ENCODE measurements at places on chromosomes 1 and 21.

DNA sequence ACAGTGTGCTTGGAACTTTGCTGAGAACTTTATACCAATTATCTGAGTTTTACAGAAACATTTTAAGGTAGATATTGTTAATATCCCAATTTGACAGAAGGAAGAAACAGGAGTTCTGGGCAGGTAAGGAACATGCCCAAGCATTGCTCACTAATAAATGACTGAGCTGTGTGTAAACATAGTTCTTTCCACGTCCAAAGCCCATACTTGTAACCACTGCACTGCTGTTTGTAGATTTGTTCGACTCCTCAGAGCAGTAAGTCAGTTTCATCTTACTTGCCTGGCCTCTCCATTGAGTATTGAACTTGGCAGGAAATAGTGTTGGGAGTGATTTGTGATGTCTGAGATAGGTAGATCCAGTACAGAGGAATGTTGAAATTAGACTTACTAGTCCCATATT, 335.1 kb downstream of the KIF26B start:
- no peak for DNase-seq

DNA sequence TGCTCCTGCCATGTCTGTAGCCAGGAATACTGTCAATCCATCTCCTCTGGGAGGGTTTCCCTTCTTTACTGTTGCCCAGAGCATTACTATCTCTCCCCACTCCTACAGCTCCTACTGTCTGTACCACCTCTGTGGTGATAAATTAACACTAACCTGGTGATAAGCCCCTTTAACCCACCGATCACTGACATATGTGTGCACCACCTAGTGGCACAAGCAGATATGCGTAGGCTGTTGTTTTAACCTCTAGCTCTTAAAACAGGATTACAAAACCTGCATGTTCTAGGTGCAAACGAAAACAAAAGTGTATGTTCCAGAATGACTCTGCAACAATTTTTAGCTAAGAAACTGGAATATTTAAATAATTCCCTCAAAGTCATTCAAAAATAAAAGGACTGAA, 93.9 kb upstream of the BEND5 start:
- DNase-seq, result no peak

DNA sequence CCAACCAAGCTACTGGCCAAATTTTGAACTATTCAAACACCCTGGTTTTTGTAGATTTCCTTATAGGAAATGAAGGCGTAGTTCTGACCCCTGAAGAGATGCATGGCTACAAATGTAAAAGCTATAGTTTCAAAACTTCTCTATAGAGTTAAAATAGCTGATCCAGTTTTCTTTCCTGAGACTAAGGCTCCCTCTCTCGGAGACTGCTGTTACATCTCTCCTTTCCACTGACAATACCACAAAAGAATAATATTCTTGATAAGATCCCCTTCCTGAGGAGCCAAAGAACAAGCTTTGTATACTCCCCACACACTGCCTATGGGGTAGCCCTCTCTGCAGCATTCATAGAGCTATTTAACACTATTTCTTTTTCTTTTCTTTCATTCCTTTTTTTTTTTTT, 6.7 kb upstream of the CFAP126 start:
- DNase-seq, result no peak

DNA sequence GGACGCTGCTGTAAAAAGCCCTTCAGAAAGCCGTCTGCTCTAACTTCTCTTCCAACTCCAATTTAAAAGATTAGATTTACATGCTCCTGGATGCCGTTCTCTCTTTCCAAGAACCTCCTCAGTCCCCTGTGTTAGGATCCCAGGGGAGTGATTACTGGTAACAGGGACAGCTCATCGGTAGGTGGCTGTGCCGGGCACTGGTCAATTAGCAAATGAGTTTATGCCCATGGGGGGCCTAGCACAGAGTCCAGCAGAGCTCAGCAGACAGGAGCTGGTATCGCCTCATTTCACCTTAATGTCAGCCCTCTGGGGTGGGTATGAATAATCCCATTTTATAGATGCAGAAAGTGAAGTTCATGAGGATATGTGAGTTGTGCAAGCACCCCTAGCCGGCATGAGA, 191.9 kb downstream of the GRIK3 start:
- DNase-seq, result no peak

- DNase-seq, result no peak
Observed at GRCh38 chr1:22363403-22364325, 88.0 kb upstream of the ZBTB40 start.

GRCh38 chr1:5509664-5510452, 482.4 kb downstream of the NPHP4 start:
- peak; percentile 1 for DNase-seq

GRCh38 chr1:3653286-3653618, 936 bp downstream of the TP73 start:
- no peak for DNase-seq

GRCh38 chr1:31575369-31576140, 760 bp upstream of the TINAGL1 start:
- no peak for DNase-seq

GRCh38 chr1:3372317-3372716, 82.1 kb upstream of the ARHGEF16 start:
- DNase-seq, result no peak

- no peak for DNase-seq
Observed at GRCh38 chr1:25644962-25645361, 28.4 kb downstream of the MAN1C1 start.

DNA sequence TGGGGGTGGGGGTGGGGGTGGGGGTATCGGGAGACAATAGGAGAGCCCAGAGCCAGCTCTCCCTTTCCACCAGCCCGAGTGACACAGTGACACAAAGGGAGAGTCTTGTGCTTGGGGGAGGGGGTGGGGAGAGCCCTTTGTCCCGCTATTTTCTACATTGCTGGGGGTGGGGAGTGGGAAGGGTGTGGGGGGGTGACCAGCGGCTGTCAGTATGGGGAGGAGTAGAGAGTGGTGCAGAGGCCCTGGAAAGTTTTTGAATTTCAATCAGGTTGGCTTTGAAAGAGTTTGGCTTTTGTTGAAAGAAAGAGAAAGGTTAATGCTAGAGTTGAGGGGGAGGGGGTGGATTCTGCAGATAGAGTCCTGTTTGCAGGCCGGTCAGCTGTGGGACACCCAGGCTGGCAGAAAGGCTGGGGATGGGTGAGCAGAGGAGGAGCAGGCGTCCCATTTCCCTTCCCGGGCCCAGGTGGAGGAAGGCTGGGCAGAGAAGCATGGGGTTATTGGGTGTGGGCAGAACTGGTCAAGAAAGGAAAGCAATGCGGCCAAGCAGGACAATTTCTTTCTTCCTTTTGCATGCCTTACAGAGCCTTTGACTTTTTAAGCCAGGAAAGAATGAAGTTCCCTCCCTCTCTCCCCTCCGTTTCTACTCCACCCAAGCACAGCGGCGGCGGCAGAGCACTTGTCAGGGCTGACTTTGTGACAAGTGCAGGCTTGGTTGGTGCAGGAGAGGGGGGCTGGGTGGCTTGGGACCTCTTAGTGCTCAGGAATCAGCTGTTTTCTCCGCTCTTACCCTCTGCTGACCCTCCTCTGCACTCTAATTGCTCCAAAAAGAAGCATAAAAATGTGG, 96.2 kb downstream of the RNF220 start:
- DNase-seq, result no peak

DNA sequence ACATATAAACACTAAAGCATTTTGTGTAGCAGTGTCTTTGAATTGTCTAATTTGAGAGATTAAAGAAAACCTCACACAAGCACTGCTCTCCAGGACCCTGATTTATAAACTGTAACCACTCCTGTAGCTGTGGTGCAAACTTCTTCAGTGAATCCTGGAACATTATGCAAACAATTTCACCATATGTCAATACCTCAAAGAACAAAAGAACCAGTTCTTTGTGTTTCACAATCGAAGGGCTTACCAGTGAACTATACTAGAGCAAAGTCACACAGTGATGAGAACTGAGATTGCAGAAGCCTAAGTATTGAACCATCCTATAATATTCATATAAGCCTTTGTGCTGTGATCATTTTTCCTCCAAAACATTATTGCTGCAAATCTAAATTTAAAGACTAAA, 21.5 kb downstream of the DPH5 start:
- DNase-seq, result peak; percentile 20

GRCh38 chr1:194870860-194871259, 1684.4 kb upstream of the B3GALT2 start:
- DNase-seq, result no peak

DNA sequence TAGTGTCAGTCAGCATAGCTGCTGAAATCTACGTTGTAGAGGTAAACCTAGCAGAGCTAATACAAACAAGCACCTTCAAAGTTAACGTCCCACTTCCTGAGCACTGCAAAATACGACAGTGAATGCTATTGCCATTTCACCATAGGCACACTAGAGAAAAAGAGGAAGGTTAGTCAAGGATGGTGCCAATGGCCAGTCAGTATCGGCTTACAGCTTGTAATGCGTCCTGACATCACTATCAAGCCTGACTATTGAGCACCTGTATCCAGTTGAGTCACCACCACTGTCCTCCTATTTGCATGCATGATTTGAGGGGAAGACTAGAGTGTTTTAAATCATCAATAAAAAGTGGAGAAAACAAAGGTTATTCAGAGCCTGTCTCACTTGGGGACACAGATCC, 34.4 kb downstream of the NUCKS1 start:
- DNase-seq, result peak; percentile 51

DNA sequence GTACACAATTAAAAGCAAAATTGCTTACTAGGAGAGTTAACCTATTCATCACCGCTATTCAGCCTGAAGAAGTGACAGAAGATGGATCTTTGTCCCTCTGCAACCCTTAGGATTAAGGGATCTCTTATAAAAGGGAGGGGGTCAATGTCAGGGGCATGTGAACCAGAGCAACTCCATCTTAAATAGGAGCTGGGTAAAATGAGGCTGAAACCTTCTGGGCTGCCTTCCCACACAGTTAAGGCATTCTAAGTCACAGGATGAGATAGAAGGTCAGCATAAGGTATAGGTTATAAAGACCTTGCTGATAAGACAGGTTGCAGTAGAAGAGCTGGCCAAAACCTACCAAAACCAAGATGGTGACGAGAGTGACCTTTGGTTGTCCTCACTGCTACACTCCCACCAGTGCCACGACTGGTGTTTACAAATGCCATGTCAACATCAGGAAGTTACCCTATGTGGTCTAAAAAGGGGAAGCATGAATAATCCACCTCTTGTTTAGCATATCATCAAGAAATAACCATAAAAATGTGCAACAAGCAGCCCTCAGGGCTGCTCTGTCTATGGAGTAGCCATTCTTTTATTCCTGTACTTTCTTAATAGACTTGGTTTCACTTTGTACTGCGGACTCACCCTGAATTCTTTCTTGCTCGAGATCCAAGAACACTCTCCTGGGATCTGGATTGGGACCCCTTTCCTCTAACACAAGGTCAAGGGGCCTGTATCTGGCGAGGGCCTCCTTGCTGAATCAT, 35.3 kb upstream of the NEK2 start:
- DNase-seq, result peak; percentile 79

DNA sequence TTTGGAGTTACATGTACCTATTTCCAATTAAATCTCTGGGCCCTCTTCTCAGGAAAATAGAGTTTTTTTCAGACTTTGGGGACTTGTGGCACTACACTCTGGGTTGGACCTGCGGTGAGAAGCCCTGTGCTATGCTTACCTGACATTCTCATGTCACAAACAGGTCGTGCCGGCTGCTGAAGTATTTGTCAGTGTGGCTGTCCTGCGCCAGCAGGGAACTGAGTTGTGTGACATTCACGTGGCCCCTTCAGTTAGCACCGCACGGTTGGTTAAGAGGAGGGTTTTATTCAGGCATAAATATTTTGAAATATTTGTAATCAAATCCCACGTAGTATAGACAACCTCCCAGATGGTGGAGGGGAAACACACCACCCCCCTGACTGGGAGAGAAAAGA, 6.3 kb upstream of the COL6A2 start:
- no peak for DNase-seq

DNA sequence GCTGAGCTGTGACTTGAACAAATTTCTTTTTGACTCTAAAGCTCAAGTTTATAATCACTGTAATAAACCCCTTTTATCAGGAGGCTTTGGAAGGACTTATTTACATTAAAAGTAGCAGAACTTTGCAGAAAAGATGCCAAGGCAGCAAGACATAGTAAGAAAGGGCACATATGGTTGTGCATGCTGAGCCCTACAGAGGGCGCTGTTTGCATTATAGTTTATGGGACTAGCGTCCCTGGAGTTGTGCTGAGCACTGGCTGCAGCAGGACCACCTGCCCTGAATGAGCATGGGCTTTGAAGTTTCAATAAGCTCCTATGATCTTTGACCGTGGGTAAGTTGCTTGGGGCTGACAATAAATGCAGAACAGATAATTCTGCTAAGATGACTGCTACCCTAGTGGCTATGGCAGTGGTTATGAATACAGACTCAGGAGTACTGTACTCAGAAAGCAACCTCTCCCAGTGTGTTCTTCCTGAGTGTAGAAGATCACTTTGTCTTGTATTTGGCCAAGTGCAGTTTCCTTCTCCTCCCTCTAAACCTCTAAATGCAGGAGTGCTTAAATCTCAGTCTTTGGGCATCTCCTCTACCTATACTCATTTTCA, 45.4 kb upstream of the USP1 start:
- peak; percentile 15 for DNase-seq

DNA sequence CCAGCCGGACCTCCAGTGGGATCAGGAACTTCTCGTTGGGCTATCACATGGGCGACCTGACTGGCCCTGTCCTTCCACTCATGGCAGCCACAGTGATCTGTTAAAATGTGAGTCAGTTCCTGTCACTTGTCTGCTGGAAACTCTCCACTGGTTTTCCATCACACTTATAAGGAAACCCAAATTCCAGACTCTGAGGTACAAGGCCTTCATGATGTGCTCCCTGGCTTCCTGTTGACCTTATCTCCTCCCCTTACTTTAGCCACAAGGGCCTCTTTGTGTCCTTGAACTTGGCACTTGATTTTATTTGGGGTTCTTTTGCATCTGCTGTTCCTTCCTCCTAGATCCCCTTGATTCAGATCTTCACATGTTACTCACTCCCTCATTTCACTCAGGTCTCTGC, 96.8 kb downstream of the TENT5C start:
- DNase-seq, result no peak

DNA sequence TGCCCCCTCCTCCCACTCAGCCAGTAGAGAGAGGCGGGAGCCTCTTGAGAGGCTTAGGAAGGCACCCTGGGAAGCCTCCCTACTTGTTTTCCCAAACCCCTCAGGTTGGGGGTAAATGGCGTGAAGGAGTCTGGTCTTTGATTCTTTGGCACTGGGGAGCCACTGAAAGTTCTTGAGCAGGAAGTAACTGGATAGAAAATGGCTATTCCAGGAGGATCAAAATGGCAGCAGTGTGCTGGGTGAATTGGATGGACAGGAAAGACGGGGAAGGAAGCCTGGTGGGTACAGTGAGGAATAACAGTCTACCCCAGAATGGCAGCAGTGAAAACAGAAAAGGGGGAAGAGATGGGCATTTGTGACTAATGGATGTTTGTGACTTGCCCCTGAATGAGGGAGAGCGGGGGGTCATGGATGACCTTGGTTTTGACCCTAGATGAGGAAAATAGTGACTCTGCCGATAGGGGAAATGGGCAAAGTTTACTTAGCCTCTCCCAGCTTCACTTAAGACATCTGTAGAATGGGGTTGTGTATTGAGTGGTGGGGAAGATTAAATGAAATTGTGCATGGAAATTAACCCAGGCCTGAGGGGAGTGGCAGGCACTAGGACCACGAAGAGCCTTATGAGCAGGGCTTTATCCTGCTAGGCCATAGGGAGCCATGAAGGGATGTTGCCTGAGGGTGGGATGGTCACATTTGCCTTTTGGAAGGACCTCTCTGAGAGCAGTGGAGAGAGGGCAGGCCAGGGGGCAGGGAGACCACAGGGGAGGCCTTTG, 32.7 kb downstream of the TMEM51 start:
- DNase-seq, result no peak

- DNase-seq, result no peak
Observed at GRCh38 chr1:159005676-159006075, 4.0 kb upstream of the IFI16 start.
